ENCODE measurements at places on chromosomes 16 and 17.
A peak's percentile ranks its signal among the peaks of the same experiment; 100 is the strongest.

DNA sequence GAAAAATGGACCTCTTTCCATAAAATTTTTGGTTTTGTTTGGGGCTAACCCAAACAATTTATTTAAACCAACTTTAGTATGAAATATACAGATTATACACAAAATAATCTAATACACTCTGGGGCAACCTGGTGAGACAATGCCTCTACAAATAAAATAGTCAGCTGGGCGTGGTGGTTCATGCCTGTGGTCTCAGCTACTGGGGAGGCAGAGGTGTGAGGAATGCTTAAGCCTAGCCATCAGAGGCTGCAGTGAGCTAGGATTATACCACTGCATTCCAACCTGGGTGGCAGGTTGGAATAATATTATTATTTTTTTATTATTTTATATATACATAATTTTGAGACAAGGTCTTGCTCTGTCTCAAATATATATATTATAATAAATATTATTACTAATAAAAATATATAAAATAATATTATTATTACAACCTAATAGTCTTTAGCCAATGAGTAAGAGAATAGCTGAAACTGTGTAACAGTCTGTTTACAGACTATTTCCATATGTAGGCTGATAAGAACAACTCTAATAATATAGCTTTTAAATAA lies 50.5 kb downstream of the GLG1 start:
- DNase-seq, result no peak

GRCh38 chr17:3033741-3034577 lies 29.4 kb downstream of the OR1D5 start:
- DNase-seq, result no peak

DNA sequence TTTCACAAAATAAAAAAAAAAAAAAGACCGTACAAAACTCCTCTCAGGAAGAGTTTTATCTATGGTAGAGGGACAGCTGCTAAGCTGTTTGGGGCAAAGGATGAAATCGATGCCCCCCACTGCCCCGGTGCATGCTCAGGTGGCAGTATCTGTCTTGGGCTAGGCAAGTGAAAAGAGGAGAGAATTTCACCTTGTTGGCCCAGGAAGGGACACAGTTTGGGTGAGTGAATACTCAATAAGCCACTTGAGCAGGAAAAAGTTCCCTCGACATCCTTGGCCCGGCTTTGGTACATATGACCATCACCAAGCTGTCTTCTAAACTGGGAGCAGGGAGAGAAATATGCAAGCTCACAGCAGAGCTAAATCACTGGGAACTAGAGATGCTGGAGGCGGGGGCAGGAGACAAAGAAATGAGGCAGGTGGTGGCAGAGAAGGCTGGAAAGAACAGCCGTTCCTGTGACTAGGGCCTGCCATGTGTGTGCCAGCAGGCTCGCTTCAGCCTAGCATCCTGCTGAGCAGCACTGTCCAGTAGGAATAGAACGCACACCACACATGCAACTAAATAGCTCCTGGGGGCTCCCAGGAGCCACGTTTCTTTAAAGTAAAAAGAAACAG lies 8.2 kb upstream of the EIF1 start:
- DNase-seq, result no peak

- DNase-seq, result no peak
Measured at GRCh38 chr16:58016840-58017446, 8.6 kb upstream of the MMP15 start.

- DNase-seq, result no peak
Measured at GRCh38 chr17:73010414-73010813, 82.1 kb downstream of the SLC39A11 start.

GRCh38 chr16:54933281-54934011 lies 2.8 kb downstream of the IRX5 start:
- peak; percentile 6 for DNase-seq

GRCh38 chr16:50466170-50466569 lies 82.0 kb upstream of the NKD1 start:
- no peak for DNase-seq

DNA sequence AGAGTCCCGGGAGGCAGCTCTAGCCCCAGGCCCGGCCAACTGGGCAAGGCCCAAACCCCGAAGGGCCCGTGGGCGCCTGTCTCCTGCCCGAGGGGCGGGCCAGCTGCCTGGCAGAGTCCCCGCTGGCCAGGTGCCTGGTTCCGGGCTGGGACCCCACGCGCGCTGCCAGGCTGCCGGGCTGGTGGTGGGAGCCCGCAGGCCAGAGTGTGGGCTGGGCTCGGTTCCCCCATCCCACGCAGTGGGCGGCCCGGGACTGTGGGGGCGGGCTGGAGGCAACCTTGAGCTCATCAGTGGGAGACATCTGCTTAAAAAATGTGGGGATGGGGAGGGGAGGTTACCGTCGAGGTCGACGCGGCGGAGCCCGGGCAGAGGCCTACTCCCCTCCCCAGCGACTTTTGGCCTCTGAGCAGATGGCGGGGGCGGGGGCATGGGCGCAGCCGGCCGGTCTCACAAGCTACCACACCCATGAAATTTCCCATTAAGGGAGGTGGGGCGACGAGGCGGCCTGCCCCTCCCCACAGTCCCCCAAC lies 176.4 kb upstream of the GSE1 start:
- DNase-seq, result no peak

DNA sequence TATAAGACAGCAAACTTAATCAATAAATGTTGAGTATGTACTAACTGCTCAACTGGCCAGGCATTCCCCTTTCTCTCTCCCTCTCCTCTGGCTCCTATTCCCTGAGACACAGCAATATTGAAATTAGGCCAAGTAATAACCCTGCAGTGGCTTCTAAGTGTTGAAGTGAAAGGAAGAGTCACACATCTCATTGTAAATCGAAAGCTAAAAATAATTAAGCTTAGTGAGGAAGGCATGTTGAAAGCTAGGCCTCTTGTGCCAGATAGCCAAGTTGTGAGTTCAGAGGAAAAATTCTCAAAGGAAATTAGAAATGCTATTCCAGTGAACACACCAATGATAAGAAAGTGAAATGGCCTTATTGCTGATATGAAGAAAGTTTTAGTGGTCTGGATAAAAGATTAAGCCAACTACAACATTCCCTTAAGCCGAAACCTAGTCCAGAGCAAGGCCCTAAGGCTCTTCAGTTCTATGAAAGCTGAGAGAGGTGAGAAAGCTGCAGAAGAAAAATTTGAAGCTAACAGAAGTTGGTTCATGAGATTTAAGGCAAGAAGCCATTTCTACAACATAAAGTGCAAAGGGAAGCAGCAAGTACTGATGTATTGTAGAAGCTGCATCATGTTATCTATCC lies 35.4 kb upstream of the ABCC11 start:
- no peak for DNase-seq

DNA sequence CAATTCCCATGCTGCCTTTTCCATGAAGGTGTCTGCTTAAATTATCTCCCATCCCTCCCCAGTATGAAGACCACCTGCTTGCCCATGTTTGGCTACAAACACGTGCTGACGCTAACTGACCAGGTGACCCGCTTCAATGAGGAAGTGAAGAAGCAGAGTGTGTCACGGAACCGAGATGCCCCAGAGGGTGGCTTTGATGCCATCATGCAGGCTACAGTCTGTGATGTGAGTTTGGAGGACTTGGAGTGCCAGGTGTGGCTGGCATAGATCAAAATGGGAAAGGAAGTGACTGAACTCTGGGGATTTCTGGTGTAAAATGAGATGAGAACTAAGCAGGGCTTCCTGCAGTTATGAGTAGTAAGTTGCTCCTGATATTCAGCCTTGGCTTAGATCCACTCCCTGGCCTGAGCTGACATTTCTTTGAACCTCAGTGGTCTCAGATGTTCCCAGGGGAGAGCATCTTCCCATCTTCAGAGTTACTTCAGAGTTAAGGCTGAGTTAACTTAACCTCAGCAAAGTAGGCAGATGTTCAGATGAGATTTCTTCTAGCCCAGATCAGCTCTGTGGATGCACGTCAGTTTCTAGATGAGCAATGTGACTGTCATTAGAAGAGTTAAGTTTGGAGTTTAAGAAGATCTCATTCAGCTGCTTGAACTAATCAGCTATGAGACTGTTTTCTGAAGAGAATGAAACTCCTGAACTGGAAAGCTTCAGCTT lies 32.7 kb downstream of the ITGB3 start:
- DNase-seq, result no peak

- peak; percentile 80 for DNase-seq
Measured at GRCh38 chr17:74210191-74211140, 2.9 kb upstream of the TTYH2 start.

- peak; percentile 28 for DNase-seq
Measured at GRCh38 chr17:164303-165235, 16.9 kb downstream of the DOC2B start.

- no peak for DNase-seq
Measured at GRCh38 chr17:60557805-60558204, 31.8 kb upstream of the APPBP2 start.

DNA sequence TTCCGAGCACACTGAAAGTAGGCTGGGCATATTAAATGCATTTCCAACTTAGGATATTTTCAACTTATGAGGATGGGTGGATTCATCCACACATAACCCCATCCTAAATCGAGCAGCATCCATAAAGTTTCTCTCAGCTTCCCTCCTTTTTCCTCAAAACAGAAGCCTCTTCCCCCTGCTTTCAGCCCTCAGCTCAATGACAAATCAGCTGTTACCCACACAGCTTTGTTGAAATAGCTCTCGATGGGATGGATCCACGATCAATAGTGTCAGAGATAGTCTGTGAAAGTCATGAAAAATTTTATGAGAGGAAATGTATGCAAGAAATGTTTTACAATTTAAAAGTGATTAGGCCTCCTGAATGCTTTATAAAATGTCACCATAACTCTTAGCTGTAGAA lies 2.5 kb downstream of the DHX33 start:
- no peak for DNase-seq

- DNase-seq, result no peak
Measured at GRCh38 chr16:386641-387156, 4.9 kb upstream of the PGAP6 start.

- DNase-seq, result no peak
Measured at GRCh38 chr17:17847118-17847689, 10.4 kb upstream of the SREBF1 start.

- no peak for DNase-seq
Measured at GRCh38 chr17:62780951-62781350, 27.2 kb downstream of the MARCHF10 start.

DNA sequence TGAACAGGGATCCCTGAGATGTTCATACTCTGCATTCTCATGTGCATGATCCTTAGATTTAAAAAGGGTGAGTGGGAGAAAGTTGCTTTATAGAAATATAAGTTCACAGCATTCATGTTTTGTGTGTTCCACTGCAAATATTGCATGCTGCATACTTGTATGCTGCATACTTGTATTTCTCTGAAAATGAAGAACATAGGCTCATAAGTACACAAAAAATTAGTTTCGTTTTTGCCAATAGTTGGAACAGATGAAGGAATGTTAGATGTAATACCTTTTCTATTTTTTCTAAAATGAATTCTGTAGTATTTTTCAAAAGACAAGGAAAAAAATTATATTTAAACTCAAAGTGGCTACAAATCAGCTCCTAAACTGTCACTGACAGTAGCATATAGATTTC lies 79.0 kb downstream of the NFAT5 start:
- no peak for DNase-seq

DNA sequence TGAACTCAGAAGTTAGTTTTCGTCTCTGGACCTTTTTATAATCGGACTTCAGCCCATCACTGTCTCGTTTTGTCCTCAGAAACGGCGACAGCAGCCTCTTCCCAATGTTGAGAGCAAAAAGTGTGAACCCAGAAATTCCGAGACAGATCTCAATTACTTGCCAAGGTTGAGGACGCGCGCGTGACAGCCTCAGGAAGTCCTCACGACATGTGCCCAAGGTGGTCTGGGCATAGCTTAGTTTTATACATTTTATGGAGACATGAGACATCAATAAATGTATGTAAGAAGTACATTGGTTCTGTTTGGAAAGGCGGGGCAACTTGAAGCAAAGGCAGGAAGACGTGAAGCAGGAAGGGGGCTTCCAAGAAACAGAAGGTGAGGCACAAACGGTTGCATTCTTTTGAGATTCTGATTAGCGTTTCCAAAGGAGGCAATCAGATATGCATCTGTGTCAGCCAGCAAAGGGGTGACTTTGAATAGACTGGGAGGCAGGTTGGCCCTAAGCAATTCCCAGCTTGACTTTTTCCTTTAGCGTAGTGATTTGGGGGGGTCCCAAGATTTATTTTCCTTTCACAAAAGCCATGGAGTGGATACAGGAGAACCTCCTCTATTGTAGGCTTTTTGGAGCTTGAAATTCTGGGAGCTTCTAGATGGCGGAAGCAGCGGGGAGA lies 583 bp upstream of the ZNF747 start:
- no peak for DNase-seq

DNA sequence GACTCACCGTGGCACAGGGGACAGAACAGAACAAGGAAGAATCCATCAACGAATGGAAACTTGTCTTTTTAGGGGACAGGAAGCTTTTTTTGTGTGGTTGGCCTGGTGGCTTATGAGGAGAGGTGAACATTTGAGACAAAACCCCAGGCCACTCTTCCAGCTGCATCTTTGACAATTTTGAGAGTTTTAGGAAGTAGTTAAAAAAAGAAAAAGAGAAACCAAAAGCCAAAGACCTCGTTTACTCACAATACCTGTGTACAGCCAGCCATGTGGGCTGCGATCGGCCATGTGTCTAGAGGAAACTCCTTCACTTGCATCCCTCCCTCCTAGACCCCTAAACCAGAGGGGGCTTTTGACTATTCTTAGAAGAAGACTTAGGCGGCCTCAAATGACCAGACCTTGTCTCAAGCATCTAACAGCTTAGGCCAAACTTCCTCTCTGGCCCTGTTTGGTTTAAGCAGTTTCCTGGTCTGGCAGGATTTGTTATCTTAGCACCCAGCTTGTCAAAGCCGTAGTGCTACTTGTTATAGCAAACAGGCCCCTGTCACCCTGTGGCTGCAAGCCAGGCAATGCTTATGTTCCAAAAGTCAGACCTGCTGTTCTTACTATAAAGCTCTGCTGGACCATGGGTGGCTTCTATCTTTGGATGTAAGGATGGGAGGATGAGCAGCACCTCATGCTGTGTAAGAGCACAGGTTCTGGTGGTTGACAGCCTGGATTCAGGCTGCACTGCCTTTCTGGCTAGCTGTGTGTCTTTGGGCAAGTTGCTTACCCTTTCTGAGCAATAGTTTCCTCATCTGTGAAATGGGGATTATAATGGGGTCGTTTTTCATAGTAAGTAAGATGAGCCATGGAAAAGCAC lies 17.7 kb downstream of the KSR1 start:
- no peak for DNase-seq

DNA sequence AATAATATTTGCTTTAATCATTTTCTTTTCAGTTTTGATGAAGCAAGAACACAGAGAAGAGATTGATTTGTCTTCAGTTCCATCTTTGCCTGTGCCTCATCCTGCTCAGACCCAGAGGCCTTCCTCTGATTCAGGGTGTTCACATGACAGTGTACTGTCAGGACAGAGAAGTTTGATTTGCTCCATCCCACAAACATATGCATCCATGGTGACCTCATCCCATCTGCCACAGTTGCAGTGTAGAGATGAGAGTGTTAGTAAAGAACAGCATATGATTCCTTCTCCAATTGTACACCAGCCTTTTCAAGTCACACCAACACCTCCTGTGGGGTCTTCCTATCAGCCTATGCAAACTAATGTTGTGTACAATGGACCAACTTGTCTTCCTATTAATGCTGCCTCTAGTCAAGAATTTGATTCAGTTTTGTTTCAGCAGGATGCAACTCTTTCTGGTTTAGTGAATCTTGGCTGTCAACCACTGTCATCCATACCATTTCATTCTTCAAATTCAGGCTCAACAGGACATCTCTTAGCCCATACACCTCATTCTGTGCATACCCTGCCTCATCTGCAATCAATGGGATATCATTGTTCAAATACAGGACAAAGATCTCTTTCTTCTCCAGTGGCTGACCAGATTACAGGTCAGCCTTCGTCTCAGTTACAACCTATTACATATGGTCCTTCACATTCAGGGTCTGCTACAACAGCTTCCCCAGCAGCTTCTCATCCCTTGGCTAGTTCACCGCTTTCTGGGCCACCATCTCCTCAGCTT lies 45.0 kb downstream of the ESRP2 start:
- DNase-seq, result no peak

- peak; percentile 11 for DNase-seq
Measured at GRCh38 chr17:65099941-65100315, 37.2 kb upstream of the RGS9 start.
